ENCODE measurements at places on chromosomes 16 and 17. TPM values are rescaled to one million over a fixed set of nuclear protein-coding genes. Genes with fewer than 3 reads are reported as not detected.

GRCh38 chr16:14004031-14004728, 66.9 kb upstream of the MRTFB start:
- no peak for DNase-seq
- H3K27ac ChIP-seq, result peak overlapping the region; percentile 52
- peaks cover 29% of the 10 kb centered on the region for H3K4me1 ChIP-seq
- no peak overlapping the region for H3K4me3 ChIP-seq
- H3K36me3 ChIP-seq, result no peaks in the 10 kb centered on the region
- no peaks in the 10 kb centered on the region for H3K27me3 ChIP-seq

DNA sequence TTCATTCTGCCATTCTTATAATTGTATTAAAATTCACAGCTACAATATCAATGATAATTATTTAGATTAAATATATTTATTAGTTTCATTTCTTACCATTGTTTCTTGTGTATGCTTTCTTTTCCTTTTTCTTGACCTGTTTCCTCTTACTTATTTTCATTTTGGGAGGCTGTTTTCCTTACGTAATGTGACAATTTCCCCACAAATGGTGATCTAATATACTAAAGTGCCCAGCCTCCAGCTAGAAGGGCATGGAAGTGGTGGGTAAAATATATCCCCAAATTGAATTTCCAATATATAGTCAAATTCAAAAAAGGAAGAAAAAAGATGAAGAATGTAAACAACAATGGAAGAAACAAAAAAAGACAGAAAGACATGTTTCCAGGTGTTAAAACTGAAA, 1.5 kb upstream of the ABCA6 start:
- peaks cover 21% of the 10 kb centered on the region for H3K4me1 ChIP-seq
- no peak overlapping the region for H3K4me3 ChIP-seq
- DNase-seq, result no peak
- H3K27me3 ChIP-seq, result no peaks in the 10 kb centered on the region

DNA sequence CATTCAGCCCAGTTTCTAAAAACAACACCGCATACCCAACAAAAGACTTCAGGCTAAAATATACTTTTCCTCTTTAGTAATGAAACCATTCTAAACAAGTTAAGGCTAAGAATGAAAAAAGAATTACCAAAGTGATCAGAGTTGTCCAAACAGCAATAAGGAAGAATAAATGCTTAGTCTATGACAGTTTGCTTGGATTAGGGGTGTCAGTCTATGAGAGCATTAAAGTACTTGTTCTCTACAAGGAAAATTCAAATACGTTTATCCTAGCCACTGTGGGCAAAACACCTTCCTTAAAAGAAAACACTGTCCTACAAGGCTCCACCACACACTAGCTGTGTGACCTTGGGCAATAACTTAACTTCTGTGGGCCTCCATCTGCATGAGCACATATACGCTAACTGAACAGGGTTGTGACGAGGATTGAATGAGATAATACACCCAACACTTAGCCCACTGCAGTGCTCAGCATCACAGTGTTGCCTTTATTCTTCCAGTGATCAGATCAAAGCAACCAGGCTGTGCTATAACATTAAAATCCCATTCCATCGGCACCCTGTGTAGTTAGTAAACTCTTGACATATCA, 53.6 kb downstream of the TEX2 start:
- peaks cover 22% of the 10 kb centered on the region for H3K36me3 ChIP-seq
- peaks cover 9% of the 10 kb centered on the region for H3K4me1 ChIP-seq
- H3K27me3 ChIP-seq, result no peaks in the 10 kb centered on the region
- DNase-seq, result no peak

- H3K36me3 ChIP-seq, result peaks cover 31% of the 10 kb centered on the region
- no peak for DNase-seq
- H3K27me3 ChIP-seq, result no peaks in the 10 kb centered on the region
- H3K27ac ChIP-seq, result no peak overlapping the region
Observed at GRCh38 chr17:37278247-37278894, 97.4 kb upstream of the C17orf78 start.

- H3K27me3 ChIP-seq, result no peaks in the 10 kb centered on the region
- DNase-seq, result no peak
- H3K4me1 ChIP-seq, result peaks cover 50% of the 10 kb centered on the region
- peak overlapping the region; percentile 43 for H3K27ac ChIP-seq
- H3K36me3 ChIP-seq, result no peaks in the 10 kb centered on the region
- H3K4me3 ChIP-seq, result peak overlapping the region; percentile 74
Observed at GRCh38 chr17:2023692-2024571, 1.2 kb downstream of the RTN4RL1 start.

GRCh38 chr16:24753437-24753836, 24.0 kb downstream of the TNRC6A start:
- no peak overlapping the region for H3K4me3 ChIP-seq
- H3K4me1 ChIP-seq, result peaks cover 23% of the 10 kb centered on the region
- peaks cover 3% of the 10 kb centered on the region for H3K36me3 ChIP-seq
- no peak overlapping the region for H3K27ac ChIP-seq
- H3K27me3 ChIP-seq, result no peaks in the 10 kb centered on the region

- no peak overlapping the region for H3K27ac ChIP-seq
- no peak overlapping the region for H3K4me3 ChIP-seq
- DNase-seq, result no peak
- no peaks in the 10 kb centered on the region for H3K4me1 ChIP-seq
Observed at GRCh38 chr16:51228097-51228659, 77.1 kb upstream of the SALL1 start.

GRCh38 chr17:35766903-35767510, 6.3 kb downstream of the C17orf50 start:
- H3K27me3 ChIP-seq, result no peaks in the 10 kb centered on the region
- H3K4me1 ChIP-seq, result peaks cover 12% of the 10 kb centered on the region
- H3K4me3 ChIP-seq, result no peak overlapping the region
- H3K36me3 ChIP-seq, result no peaks in the 10 kb centered on the region
- H3K27ac ChIP-seq, result no peak overlapping the region
- no peak for DNase-seq

GRCh38 chr17:75001915-75002843, 10.3 kb upstream of the MRPL58 start:
- H3K4me1 ChIP-seq, result no peaks in the 10 kb centered on the region
- no peak for DNase-seq
- H3K27ac ChIP-seq, result no peak overlapping the region

Gene TMEM92
- total RNA-seq, result not detected

Gene NPB
- total RNA-seq, result not detected

Gene TPSG1
- total RNA-seq, result not detected

Gene TBC1D3H
- total RNA-seq, result not detected

Gene CLEC3A
- total RNA-seq, result not detected

Gene TLCD1
- 25.0 TPM for total RNA-seq

Measured in suprapubic skin (tissue), 4 donors.